ENCODE measurements at places on chromosomes 16 and 17.

GRCh38 chr17:63989622-63990345, 8.4 kb upstream of the PRR29 start:
- no peak for DNase-seq

GRCh38 chr16:74637742-74638453, 28.8 kb downstream of the RFWD3 start:
- DNase-seq: no peak

- no peak for DNase-seq
Measured at GRCh38 chr17:59746849-59747445, 39.5 kb downstream of the VMP1 start.

DNA sequence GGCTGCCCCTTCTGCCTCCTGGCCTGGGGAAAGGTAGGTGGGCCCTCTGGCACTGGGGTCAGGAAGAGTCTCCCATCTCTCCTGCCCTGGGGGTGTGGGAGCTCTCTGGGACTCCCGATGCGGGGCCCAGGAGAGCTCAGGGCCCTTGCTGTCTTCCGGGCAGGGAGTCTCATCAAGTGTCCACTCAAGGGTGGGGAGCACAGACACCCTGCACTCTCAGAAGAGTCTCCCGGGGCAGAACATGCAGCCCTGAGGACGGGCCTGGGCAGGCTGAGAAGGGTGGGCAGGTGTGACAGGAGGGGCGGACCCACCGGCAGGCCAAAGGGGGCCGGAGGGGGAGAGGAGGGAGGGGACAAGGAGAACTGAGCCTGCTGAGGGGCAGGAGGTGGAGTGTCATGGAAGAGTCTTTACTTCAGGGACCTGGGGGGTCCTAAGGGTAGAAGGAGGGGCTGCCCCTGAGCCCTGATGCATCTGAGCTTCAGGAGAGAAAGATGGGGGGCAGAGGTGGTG, 8.4 kb upstream of the PKMYT1 start:
- no peak for DNase-seq

DNA sequence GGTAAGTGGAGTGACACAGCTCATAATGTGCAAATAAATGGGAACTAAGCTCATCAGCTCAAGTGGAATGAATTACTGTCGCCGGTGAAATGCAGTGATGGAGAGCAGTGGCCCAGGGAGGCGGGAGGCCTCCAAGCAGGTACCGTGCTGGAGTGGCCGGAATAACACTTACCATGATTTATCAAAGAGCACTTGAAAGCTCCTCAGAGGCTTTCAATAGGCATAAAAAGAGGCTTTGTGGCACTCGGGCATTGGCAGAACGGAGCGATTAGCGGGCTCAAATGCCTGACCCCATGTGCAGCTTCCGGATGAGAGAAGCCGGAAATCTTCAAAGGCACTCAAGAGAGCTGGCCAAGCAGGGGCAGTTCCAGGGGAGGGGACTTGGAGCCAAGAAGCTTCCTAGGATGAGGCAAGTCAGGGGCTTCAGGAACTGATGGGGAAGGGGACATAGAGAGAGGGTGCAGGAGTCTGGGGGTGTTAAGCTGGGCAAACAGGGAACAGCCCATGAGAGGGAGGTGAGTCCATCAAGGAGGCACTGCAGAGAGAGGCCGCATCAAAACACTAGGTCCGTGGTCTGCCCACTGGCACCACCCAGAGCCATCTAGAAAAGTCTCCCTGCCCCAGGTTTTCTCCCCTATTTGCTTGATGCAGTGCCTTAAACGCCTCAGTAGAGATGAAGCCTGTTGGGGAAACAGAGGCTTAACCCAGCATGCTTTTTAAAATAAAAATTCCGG, 144.0 kb upstream of the IRX6 start:
- no peak for DNase-seq

GRCh38 chr16:89761304-89761922, 40.1 kb downstream of the ZNF276 start:
- no peak for DNase-seq

DNA sequence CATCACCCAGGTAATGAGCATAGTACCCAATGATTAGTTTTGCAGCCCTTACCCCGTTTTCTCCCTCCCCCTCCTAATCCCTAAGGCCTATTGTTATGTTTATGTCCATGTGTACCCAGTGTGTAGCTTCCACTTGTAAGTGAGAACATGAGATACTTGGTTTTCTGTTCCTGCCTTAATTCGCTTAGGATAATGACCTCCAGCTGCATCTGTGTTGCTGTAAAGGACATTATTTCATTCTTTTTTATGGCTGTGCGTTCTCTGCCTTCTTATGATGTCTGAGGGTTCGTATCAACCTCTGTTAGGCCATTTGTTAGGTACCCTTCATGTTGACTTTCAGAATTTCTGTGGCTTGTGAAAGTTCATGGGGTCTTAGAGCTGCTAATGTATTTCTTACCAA, 31.0 kb downstream of the CTCF start:
- DNase-seq: no peak

- DNase-seq: peak; percentile 100
Measured at GRCh38 chr16:31142109-31143010, 6.8 kb upstream of the PRSS8 start.

DNA sequence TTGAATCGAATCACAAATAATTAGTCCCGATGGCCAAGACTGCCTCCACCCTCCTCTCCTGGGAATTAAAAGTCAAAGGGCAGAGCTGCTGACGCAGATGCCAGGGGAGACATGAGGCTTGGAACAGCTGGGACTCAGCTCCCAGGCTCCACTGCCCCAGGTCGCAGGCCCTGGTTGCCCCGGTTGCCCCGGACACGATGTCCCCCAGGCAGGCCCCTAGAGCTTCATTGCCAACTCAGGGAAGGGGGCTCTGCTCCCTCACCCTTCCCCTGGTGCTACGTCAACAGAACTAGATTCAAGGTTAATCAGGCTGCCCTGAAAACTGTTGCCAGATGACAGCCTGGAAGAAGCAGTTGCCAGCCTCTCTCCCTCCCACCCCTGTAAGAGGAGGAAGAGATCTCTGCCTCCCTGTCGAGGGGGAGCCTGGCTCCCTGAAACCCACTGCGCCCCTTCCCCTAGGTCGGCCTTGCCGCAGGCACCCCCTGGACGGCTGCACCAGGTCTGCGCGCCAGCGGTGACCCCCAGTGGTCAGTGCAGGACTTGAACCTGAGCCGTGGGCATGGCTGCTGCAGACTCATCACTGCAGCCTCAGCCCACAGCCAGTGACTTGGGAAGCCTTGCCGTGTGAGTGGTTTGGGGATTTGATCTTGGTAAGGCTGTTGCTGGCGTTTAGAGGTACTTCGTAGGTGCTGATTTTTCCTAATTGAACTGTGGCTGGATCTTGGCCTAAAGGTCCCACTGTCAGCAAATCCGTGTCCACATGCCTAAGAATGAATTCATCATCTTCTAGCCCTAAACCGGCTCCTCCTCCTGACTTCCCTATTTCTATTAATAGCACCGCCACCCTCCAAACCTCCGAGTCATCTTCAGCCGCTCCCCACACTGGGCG, 84.1 kb upstream of the TOB1 start:
- DNase-seq: peak; percentile 72

DNA sequence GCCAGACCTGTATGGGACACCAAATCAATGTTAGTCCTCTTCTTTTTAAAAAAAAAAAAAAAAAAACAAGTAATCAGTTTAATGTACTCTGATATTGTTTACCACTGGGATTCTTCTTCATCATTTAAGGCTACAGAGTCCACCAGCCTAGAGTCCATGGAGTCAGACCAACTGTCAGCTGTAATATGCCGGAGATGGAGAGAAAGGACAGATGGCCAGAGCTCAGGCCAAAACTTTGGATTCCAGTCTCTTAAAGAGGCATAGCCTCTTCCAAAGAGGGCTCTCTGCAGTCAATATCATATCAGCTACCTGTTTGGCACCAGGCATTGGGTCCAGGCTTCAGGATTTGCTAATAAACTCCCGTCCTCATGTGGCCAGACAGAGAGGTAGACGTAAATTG, 469.6 kb upstream of the HSBP1 start:
- DNase-seq: no peak

- no peak for DNase-seq
Measured at GRCh38 chr17:1006054-1006453, 9.1 kb downstream of the TIMM22 start.

DNA sequence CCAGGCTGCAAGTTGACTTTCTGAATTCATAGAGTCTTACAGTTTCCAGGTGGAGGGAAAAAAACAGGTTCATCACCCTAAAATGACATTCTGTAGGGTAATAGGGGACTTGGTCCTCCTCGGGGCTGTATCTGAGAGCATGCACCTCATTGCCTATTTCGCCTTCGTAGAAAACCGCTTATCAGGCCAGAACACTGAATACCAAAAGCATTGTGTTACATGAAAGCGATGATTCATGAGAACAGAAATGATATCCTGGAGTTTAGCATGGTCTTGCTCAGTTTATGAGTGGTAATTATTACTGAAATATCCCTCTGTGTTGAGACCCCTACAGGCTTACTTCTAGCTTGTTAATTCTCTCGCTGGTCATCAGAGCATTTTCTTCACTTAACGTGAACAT, 61.4 kb upstream of the ARHGAP44 start:
- DNase-seq: no peak

DNA sequence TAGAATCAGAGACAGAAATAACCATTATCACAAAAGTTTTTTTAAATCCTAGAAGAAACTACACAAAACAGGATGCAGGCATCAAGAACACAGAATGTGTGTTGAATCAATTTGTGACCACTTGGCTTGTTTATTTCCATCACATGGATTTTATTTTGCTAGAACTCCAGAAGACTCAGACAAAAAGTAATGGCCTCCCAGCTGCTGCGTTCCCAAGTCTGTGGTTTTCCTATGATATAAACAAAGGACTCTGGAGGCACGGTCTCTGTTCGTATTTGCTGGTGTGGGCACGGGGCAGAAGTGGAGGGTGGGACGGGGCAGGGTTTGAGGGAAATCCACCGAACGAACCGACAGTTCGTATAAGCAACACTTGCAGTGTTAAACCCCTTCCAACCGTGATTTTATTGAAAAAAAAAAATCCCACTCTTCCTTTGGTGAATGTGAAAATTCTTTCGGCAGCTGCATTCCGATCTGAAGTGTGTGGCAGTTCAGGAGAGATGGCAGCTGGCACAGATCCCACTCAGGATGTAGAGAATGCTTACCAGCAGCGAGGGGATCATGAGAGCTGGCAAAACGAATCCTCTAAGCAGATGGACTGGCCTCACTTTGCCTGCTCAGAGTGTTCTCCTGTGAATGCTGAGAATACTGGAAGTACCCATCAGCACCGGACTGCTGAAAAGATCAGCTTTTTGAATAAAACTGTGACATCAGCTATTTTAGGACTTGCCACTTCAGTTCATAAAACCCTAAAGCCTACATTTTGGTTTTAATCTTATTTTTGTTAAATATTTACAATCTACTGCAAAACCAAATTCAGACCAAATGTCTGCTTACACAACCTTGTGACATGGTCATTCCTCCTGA, 165.2 kb downstream of the VPS53 start:
- no peak for DNase-seq

- no peak for DNase-seq
Measured at GRCh38 chr17:27216836-27217235, 77.1 kb upstream of the WSB1 start.

DNA sequence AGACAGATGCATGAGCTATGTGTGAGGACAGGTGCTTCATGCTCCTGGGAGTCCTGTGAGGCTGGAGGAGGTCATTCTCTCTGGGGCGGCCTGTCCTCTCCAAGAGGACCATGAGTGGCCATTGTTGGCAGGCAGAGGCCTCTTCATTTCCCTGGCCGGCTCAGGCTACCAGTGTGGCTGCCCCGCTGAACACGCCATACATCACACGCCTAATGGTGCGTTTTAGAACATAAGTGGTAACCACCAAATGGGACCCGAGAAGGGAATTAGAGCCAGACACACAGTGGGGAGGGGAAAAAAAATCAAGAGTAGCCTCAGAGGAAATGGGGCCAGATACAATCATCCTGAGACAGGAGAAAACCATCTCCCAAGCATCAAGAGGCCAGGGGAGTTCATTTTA, 140.0 kb downstream of the SPACA3 start:
- DNase-seq: no peak

DNA sequence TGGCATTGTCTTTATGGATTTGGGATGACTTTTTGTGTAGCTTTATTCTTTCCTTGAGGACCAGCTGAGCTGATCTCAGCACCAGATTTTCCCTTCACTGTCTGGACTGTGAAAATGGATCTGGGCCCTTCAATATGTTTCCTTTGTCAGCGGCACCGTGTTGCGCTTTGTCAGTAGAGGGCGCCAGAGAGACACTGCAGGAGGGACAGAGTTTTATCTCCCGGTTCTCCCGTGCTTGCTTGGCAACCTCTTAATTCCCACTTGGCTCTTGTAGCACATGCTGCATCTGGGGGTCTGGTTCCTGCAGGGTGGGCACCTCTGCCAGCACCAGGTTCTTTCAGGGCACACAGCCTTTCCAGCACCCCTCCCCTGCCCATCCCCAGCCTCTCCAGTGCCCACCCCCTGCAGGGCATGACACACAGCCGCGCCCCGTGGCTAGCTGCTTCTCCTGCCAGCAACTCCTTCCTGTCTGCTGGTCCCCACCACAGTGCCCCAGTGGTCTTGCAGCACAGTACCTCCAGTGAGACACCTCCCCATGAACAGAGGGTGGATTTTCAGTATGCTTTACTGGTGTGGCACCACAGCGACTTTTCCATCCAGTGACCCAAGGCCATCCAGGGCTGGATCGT, 19.6 kb downstream of the OR1D5 start:
- no peak for DNase-seq

DNA sequence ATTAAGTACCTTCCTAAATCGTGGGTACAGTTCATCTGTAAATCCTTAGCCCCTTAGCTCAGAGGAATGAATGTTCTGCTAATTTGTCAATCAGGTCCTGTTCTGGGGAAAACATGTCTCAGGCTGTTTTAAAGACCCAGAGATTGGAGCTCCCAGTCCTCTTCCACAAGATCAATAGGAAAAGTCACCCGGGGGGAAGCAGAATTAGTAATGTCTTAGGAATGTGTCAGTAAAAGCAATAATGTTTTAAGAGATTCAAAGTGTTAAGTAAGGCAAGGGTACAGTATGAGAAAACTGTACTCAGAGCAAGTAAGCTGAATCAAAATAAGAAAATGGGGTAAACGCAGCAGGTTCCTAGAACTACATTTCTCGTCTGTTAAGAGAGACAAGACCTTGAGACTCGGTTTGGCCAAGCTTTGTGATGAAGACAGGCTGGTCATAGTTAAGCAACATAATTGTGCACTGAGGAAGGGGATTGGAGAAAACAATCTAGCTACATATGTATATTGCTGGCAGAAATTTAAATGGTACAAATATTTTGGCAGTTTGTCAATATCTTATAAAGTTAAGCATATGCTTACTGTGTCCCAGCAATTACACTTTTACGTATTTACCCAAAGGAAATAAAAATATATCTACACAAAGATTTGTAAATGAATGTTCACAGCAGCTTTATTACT, 192.9 kb upstream of the C17orf78 start:
- DNase-seq: no peak

GRCh38 chr16:56102183-56102686, 89.1 kb upstream of the GNAO1 start:
- DNase-seq: no peak

- DNase-seq: no peak
Measured at GRCh38 chr17:57750895-57751294, 5.8 kb upstream of the CCDC182 start.

Data from activated CD8-positive, alpha-beta memory T cell treated with anti-CD3 and anti-CD28 coated beads, Interleukin-2, amount 10 ng/mL, durations not matched to agents 7 days and 5 days (primary cell).